Mucosa of gallbladder (tissue), 1 donor: ENCODE measurements at places on chromosomes 13 and 19.
A peak's percentile ranks its signal among the peaks of the same experiment; 100 is the strongest.

GRCh38 chr19:58575183-58576041 is 2.3 kb upstream of the MZF1 start:
- DNase-seq = peak; percentile 88

DNA sequence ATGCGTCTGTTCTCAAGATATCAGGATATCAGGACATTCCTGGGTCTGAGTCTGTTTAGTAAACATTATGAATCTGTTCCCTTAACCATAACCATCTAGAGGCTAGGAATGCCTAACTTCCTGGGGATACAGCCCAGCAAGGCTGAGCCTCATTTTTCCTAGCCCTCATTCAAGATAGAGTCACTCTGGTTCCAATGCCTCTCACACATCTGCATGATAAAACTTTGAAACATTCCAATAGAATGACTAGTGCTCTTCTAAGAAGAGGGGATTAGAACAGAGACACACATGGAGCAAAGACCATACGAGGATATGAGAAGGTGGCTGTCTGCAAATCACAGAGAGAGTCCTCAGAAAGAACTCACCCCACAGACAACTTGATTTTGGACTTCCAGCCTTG is 20.6 kb upstream of the CABP5 start:
- no peak for DNase-seq

- DNase-seq = no peak
Observed at GRCh38 chr19:39498798-39499642, at the start of gene DLL3. DLL3 (plus strand) TSS chr19:39498947; CDS start chr19:39498975, 28 bp downstream.

GRCh38 chr19:2058570-2059421 is 7.8 kb upstream of the MKNK2 start:
- DNase-seq = no peak

DNA sequence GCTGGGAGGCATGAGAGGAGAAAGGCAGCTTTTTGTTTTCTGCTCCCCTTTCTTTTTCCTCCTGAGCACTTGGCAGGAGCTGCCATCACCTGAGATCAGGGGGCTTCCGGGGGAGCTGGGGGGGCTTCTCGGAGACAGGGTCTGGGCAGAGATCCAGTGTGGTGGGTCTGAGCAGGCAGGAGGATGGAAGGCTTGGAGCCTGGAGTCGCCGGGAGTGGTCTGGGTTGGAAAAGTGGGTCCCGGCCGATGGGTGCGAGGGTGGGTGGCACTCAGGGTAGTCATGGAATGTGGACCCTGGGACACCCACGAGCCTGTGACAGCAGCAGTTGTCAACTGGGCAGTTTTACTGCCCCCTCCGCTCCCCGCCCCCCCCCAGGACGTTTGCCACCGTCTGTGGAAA is 2.2 kb upstream of the ADM5 start:
- DNase-seq = no peak

GRCh38 chr19:6519289-6519688 is 11.5 kb upstream of the TNFSF9 start:
- DNase-seq = no peak

DNA sequence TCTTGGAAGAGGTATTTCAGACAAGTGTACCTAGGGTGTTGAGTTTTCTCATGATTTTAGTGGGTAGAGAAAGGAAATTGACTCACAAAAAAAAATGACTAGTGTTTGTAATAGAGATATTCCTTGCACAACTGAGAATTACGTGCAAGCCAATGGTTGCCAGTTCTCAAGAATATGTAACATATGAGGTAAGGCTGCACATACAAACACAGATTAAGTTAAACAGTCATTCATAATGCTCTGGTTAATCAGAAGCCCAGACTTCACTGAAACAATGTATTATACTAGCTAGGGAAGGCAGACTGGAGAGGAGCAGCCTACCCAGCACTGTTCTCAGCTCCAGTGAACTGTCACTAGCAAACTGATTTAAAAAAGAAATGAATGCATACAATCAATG is 418.3 kb downstream of the DIAPH3 start:
- no peak for DNase-seq

DNA sequence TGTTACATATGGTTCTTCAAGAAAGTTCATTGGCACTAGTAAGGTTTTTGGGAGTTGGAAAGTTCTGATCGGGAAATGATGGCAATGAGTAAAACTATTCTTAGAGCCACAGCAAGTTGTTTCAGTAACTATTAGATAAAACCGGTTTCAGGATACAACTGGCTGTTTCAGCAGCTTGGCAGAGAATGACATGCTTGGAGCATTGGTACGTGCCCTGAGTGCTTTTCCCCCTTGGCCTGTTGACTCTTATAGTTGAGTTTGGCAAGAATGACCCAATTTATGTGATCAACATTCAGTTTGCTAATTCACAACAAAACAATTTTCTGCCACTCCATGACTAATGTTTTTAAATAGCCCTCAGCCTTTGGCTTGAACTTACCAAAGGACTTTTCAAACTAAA is 10.8 kb upstream of the ZNF491 start:
- no peak for DNase-seq

DNA sequence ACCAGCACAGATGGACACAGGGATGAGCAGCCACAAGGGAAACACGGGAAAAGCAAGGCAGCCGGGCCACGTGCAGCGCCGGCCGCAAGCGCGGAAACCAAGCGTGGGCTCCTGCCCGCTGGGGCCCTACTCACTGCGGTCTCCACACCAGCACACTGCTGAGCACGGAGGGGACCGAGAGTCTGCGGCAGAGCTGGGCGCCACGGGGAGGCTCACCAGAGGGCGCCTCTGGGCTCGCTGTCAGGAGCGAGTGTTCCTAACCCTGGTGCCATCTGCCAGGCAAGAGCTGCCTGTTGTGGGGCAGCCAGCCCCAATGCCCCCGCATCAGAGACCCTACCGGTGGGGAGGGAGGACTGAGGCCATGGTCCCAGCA is 26.5 kb downstream of the MPND start:
- peak; percentile 55 for DNase-seq

DNA sequence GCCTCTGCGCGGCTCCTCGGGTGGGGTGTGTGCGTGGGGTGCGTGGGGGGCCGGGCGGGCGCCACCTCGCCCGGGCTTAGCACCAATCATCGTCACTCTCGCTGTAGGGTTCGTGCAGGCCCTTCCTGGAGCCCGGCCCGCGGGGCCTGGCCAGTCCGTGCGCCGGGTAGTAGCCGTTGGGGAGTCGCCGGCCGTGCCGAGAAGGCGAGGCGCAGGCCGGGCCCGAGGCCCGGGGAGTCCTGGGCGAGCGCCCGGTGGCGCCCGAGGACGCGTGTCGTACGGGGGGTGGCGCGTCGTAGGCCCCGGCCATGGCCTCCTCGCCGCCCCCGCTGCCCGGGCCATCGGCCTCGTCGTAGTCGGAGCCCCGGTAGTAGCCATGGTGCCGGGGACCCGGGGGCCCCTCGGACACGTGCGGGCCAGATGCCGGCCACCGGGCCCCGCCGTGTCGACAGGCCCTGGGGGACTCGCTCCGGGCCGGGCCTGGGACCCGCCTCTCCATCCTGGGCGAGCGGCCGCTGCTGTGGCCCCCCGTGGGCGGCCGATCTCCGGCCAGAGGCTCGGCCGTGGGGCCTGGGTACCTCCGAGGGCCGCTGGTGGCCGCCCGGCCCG is 57.1 kb downstream of the IER2 start:
- DNase-seq = no peak

DNA sequence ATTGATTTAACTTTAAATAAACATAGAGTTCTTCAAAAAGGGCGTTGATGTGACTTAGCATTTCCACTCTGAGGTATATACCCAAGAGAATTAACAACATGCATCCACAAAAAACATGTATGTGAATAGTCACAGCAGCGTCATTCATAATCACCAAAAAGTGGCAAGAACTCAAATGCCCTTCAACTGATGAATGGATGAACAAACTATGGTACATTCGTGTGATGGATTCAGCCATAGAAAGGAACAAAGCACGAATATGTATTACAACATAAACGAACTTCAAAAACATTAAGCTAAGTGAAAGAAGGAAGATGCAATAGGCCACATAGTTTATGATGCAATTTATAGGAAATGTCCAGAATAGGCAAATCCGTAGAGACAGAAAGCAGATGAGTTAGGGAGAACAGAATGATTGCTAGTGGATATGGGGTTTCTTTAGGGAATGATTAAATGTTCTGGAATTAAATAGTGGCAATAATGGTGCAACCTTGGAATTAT is 72.3 kb upstream of the UQCRFS1 start:
- no peak for DNase-seq

- no peak for DNase-seq
Observed at GRCh38 chr19:53982001-53982451, 9.4 kb upstream of the CACNG6 start.

DNA sequence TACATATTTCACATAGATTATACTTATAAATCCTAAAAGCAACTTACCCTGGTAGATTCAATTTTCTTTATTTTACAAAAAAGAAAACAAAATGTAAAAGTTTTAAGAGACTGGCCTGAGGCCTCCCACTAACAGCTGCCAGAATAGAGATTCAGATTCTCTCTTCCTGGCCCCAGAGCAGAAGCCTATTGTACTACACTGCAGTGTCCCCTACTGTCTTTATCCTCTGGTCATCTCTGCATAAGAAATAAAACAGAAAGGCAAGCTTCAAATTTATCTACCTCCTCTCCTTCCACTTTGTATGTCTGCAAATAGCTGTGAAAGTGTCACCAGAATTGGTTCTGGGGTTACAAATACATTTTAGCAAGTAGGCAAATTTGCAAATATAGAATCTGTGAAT is 1004.1 kb upstream of the PCDH9 start:
- DNase-seq = no peak

- peak; percentile 37 for DNase-seq
Observed at GRCh38 chr19:1206864-1207450, 1.4 kb downstream of the STK11 start.

GRCh38 chr19:17860331-17860992 is 752 bp downstream of the RPL18A start:
- no peak for DNase-seq

DNA sequence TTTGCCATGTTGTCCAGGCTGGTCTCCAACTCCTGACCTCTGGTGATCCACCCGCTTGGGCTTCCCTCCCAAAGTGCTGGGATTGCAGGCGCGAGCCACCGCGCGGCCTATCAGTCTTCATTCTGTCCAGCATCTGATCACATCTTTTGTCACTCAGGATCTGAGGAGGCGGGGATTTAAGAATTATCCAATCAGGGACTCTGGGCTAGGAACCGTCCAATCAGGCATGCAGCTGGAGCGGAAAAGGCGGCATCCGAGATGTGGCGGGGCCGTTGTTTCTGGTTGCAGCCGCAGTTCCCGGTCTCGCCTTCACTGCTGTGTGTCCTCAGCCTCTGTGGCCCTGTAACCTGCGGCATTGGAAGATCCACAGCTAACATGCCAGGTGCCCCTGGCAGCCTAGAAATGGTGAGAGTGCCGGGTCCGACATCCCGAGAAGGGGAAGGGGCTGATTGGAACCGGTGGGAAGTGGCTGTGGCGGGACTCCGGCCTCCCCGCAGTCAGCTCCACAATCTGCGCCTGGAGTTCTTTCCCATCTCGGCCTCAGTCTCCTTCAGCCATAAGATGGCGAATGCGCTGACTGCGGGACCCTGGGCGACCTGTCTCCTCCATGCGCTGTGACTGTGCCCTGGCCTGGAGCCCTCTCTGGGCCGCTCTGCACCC is at the start of gene ZNF729:
ZNF729 (plus strand) TSS at position 291 of the 660 bp plus-strand sequence; CDS start at position 376, 85 bp downstream.
- no peak for DNase-seq

DNA sequence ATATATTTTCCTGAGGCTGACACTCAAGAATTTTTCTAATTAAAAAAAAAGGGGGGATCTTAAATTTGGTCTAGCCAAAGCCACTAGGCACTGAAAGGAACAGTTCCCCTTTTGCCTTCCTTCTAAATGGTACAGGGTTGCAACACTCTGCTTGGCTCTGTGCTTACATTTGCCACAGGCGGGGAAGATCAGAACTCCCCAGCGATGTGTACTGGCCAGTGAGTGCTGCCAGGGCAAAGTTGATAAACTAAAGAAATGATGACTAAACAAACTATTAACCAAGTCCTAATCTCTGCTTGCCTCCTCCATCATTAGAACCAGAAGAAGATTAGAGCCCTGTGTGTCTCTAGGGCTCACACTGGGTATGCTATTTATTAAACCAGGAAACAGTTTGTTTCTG is 75.3 kb upstream of the SCEL start:
- DNase-seq = no peak

- DNase-seq = no peak
Observed at GRCh38 chr19:1167687-1168571, 6.1 kb downstream of the SBNO2 start.

GRCh38 chr19:43518051-43518450 is 8.9 kb downstream of the ETHE1 start:
- no peak for DNase-seq

GRCh38 chr13:102538938-102539337 is 57.8 kb upstream of the TPP2 start:
- no peak for DNase-seq

DNA sequence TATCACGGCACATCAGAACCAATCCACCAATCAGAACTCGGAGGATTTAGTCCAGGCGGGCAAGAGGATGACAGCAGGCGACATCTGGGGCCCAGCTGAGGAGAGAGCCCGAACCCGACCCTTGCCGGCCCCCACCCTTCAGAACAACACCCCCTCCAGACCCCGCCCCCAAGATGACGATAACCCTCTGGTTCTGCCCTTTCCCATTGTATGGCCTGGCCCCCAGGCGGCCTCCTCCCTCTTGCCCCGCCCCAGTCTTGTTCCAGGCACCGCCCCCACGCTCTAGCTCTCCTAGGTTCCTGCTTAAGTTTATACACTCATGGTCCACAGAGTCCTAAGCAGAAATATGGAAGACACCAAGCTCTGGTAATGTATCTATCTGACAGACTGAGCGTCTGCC is 2.8 kb upstream of the ZNF83 start:
- DNase-seq = no peak

GRCh38 chr19:54096617-54097106 is 3.9 kb downstream of the OSCAR start:
- peak; percentile 23 for DNase-seq

DNA sequence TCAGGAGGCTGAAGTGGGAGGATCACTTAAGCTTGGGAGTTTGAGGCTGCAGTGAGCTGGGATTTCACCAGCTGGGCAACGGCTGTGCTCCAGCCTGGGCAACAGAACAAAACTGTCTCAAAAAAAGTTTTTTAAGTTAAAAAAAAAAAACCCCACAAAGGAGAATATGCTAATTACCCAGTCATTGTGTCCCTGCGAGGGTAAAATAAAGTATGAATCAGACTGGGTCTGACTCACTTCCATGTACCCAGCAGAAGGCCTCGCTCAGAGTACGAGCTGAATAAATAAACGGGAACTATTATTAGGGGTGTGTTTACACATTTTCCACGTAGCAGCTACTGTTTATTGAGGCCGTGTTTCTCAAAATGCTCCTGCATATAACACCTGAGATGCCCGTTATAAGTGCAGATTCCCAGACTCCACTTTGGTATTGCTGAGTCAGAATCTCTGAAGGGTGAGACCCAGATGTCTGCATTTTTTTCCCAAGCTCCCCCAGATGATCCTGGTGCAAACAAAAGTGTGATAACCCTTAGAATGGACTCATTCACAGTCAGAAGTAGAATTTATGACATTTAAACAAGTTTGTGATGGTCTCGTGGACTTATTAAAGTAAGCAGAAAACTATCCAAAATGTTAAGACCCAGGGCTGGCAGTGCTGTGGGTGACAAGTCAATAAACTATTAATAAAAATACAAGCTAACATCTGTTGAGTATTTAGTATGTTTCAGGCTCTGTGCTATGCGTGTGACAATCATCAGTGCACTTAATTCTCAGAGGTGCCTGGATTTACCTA is 28.2 kb downstream of the KCNC3 start:
- DNase-seq = no peak

GRCh38 chr13:48181482-48182145 is 51.4 kb upstream of the ITM2B start:
- DNase-seq = no peak
